ENCODE measurements at places on chromosomes 5 and 9. TPM values are rescaled to one million over a fixed set of nuclear protein-coding genes. Genes with fewer than 3 reads are reported as not detected.

DNA sequence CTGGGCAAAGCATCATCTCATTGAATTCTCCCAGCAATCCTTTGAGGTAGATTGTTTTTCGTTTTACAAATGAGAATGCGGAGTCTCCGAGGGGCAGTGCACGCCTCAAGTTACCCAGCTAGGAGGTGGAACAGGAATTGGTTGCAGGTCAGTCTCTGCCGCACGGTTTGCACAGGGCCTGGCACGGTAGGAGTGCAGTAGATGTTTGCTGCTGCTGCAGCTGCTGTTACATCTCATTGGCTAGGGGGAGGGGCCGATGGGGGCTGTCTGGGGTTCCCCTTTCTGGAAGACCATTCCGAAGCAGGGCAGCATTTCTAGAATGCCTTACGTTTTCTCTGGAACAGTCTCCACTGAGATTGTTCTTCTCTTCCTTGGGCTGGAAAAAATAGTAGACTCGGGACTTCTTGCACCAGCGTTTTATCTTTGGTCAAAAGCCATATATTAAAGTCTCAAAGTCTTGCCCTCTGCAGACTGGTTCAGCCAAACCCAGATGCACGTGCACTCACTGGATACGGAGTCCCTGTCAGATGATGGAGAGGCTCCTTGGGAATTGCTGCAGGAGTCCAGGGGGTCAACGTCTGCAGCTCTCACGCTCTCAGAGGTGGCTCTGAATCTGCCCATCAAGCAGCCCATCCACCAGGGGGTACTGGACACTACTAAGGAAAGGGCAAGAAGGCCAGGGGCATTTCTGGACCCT lies 1.2 kb downstream of the USP20 start:
- peaks cover 3% of the 10 kb centered on the region for H3K36me3 ChIP-seq
- H3K4me3 ChIP-seq = peak overlapping the region; percentile 96
- H3K27me3 ChIP-seq = no peaks in the 10 kb centered on the region
- DNase-seq = no peak
- peaks cover 8% of the 10 kb centered on the region for H3K4me1 ChIP-seq
- H3K27ac ChIP-seq = no peak overlapping the region

- H3K4me3 ChIP-seq = no peak overlapping the region
- no peaks in the 10 kb centered on the region for H3K36me3 ChIP-seq
- no peaks in the 10 kb centered on the region for H3K27me3 ChIP-seq
- no peak overlapping the region for H3K27ac ChIP-seq
- DNase-seq = no peak
- no peaks in the 10 kb centered on the region for H3K4me1 ChIP-seq
These were observed 45.8 kb downstream of the KIAA1958 start for GRCh38 chr9:112532427-112532826.

GRCh38 chr9:8864545-8864896 lies 1064.9 kb upstream of the DMAC1 start:
- H3K4me1 ChIP-seq = no peaks in the 10 kb centered on the region
- H3K27ac ChIP-seq = no peak overlapping the region
- no peaks in the 10 kb centered on the region for H3K36me3 ChIP-seq
- H3K4me3 ChIP-seq = no peak overlapping the region
- no peak for DNase-seq

The PHF24 gene
- 0.08 TPM for total RNA-seq

The CENPK gene
- 34.2 TPM for total RNA-seq

The SLC6A19 gene
- 0.23 TPM for total RNA-seq

The PPP3R2 gene
- not detected for total RNA-seq

Data from Panc1 (cell line).